ENCODE measurements at places on chromosomes 6 and 20.

- peak; percentile 21 for DNase-seq
These were observed 140.9 kb downstream of the THBS2 start for GRCh38 chr6:169112483-169113320.

GRCh38 chr20:33751775-33752174 lies 20.0 kb downstream of the ZNF341 start:
- no peak for DNase-seq

GRCh38 chr20:58818586-58819285 lies 32.0 kb downstream of the GNAS-AS1 start:
- no peak for DNase-seq

DNA sequence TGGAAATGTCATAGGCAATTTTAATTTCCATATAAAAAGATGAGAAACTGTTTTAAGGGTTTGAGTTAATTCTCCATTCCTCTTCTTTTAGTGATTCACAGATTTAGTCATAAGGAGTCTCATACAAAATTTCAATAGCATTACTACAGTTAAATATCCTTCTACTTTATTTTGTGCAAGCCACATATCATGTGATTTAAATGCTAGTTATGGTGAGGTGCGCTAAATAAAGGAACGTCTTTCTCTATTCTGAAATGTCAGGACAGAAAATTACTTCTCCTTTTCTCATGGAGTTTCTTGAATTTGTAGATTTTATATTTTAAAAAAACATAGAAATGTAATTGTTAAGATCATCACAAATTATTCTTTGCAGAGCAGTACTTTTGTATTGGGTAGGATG lies 50.0 kb upstream of the SUPT3H start:
- no peak for DNase-seq

- DNase-seq = no peak
These were observed 22.3 kb upstream of the BMP7 start for GRCh38 chr20:57288651-57289277.

- no peak for DNase-seq
These were observed 87.9 kb downstream of the HUS1B start for GRCh38 chr6:568954-569523.

All from GM06990 (cell line).